Osteocyte (in vitro differentiated cells): ENCODE measurements at places on chromosomes 12 and 14.

DNA sequence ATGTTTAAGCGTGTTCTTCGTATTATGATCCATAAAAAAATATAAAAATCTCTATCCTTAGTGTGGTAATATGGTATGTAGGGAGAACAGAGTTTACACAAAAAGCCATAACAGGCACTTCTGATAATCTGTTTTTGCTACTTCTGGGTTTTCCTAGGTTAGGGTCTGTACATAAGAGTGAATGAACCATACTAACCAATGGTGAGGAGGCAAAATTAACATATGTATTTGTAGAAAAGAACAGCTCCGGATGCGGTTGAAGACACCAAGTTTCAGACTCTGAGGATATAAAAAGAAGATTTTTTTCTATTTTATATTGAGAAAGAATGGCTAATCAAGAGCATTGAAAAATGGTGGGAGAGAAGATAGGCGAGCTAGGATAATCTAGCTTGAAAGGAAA is 40.2 kb upstream of the PPP1R12A start:
- DNase-seq: no peak

GRCh38 chr12:22990501-22990900 is 365.5 kb downstream of the ETNK1 start:
- DNase-seq: no peak

DNA sequence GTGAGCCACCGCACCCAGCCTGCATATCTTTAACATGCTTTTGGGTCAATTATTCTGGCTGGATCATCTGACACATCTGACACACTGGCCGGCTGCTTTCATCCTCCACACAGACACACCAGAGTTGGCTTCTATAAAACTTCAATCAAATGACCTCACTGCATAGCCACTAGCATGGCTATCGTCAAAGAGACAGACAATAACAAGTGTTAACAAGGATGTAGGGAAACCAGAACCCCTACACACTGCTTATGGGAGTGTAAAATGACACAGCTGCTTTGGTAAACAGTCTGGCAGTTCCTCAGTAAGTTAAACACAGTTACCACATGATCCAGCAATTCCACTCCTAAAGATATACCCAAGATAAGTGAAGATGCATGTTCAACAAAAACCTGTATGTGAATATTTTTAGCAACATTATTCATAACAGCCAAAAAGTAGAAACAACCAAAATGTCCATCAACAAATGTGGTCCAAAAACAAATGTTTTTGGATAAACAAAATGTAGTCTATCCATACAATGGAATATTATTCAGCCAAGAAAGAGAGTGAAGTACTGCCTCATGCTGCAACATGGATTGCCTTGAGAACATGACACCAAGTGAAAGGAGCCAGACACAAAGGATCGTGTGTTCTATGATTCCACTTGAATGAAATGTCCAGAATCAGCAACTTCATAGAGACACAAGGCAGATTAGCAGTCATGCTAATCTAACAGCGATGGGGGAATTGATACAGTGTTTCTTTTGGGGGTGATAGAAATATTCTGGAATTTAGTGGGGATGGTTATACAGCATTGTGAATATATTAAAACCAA is 10.1 kb downstream of the KDM2B start:
- DNase-seq: no peak

GRCh38 chr14:68103853-68104252 is 284.3 kb downstream of the RAD51B start:
- no peak for DNase-seq

DNA sequence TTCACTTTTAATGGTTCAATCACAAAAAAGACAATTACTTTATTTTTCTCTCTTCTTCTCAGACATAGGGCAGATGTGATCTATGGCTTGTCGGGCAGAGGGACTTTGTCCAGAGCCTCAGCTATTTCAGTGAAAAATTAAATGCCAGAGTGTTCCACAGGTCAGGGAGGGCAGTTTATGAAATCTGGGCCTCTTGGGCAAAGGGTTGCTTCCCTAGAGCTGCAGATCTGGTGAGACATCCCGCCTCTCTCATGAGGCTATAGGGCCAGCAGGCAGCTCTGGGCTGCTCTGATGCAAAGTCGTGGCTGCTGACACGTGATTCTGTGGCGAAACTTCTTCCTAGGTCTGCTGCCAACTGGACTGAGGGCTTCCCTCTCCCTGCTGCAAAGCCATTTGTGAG is 6.0 kb downstream of the CLMN start:
- DNase-seq: no peak

DNA sequence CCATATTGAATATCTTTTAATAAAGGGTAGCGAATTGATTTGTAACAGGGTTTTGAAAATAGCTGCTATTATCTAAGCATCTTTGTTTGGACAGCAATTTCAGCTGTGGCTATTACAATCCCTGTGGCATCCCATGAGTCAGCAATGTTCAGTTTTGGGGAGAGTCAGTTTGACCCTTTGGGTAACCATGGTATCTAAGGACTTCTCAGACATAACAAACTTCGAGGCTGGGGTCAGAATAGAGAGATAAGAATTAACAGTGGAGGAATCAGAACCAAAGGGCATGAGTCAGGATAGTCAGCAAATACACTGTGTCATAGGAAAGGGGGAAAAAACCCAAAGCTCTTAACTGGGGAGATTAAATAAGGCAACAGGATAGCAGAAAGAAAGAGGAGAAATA is 11.7 kb upstream of the PTHLH start:
- no peak for DNase-seq

GRCh38 chr14:76946753-76947077 is 81.8 kb downstream of the IRF2BPL start:
- DNase-seq: no peak

- DNase-seq: no peak
These were observed 9.9 kb upstream of the WNT5B start for GRCh38 chr12:1619159-1619558.

- no peak for DNase-seq
These were observed 52.3 kb upstream of the GPHB5 start for GRCh38 chr14:63371033-63371432.

DNA sequence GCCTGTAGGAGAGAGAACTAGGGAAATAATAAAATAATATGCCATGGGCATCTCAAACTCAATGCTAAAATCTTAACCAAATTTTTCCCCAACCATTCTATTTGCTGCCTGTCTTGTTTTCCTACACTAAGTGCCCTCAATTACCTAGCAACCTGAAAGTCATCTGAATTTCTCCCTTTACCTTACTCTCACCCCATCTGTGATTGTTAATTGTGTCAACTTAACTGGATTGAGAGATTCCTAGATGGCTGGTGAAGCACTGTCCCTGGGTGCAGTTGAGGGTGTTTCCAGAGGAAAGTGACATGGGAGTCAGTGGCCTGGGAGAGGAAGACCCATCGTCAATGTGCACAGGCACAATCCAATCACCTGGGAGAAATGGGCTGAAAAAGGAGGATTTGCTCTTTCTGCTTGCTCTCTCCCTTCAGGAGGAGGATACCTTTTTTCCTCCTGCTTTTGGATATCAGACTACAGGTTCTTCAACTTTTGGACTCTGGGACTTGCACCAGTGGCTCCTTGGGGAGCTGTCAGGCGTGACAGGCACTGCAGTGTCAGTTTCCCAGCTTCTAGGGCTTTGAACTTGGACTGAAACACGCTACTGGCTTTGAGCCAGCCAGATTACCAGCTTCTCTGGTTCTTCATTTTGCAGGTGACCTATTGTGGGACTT is 100.1 kb downstream of the PPP1R12A start:
- DNase-seq: no peak

- no peak for DNase-seq
These were observed 33.7 kb downstream of the NRDE2 start for GRCh38 chr14:90297876-90298629.

GRCh38 chr12:90090929-90091651 is 382.5 kb upstream of the ATP2B1 start:
- no peak for DNase-seq

- DNase-seq: no peak
These were observed 1.4 kb downstream of the CCDC177 start for GRCh38 chr14:69573205-69573830.

DNA sequence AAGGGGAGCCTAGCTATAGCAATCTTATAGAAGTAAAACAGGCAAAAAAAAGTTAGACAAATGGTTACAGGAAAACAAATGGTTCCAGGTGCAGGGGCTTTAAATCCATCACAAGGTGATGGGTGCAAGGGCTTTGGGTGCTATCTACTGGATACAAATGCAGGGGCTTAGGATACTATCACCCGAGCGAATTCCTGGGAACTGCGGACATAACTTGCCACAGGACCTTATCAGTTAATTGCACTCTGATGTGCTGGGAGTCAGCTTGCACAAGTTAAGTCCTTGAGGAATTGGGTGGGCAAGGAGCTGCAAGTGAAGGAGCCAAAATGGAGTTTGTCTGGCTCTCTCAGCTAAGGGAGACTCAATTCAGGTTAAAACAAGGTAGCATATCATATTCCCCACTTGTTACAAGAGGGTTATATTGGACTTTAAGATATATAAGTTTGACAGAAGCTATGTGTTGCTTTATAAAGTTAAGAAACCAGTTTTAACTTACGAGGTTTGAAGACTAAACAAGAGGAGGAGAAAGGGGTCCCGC is 115.0 kb upstream of the PZP start:
- no peak for DNase-seq

- DNase-seq: no peak
These were observed 36.4 kb upstream of the ATXN2 start for GRCh38 chr12:111635524-111635923.

DNA sequence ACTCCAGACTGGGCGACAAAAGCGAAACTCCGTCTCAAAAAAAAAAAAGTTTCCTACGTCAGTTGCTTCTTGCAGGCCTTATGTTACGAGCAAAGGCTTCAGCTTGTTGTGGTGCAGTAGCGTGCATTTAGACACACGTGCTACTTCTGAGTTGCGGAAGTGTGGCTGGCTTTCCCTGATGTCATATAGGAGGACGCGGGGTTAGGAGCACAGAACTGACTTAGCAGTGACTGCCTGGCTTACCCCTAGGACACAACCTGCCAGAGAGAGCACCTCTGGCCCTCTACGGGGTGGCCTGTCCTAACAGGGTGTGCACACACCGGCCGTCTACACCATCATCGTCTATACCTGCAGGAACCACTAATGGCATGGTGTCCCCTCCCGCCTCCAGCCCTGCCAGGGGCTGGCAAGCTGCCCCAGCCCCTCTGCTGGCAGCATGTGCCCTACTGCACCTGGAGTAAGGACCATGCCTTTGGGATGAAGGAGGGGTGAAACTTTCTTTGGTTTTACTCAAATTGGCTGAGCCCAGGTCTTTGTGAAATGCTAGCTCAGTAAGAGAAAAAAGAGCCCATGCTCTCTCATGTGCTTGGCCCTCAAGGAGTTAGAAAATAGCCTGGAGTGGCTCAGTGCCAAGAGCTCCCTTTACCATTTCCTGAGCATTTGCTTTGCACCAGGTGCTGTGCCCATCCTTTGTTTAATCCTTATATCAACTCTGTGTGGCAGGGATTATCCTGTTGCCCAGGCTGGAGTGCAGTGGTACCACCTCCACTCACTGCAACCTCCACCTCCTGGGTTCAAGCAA is 1.7 kb upstream of the GPR68 start:
- DNase-seq: no peak

DNA sequence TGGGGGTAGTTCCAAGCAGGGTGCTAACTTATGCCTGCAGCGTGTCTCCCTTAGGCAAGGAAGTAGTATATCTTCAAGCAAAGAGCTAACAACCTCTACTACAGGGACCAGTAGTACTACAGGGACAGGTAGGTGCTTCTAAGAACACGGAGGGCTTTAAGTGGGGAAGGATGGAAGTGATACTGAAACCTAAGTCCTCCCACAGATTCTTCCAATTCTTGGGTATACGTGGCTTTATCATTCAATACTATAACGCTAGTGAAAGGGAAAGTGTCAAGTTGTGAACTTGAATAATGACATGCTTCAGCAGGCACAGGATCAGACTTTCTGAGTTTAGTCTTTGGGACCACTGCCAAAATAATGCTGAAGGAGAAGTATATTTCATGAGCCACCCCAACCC is 241.7 kb downstream of the CEP128 start:
- no peak for DNase-seq

GRCh38 chr14:68135566-68135965 is 316.0 kb downstream of the RAD51B start:
- DNase-seq: no peak

DNA sequence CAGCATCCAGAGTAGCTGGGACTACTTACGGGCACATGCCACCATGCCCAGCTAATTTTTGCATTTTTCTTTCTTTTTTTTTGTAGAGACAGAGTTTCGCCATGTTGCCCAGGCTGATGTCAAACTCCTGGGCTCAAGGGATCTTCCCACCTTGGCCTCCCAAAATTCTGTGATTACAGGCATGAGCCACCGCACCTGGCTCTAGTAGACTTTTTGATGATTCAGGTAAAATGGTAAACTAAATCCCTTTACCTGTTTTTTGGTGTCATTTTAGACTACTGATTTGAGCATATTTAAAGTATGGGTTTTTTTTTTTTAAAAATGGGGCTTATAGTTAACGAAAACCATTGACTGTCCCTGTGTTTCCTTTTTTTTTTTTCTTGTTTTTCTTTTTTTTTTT is 20.5 kb downstream of the RBMS2 start:
- DNase-seq: no peak

DNA sequence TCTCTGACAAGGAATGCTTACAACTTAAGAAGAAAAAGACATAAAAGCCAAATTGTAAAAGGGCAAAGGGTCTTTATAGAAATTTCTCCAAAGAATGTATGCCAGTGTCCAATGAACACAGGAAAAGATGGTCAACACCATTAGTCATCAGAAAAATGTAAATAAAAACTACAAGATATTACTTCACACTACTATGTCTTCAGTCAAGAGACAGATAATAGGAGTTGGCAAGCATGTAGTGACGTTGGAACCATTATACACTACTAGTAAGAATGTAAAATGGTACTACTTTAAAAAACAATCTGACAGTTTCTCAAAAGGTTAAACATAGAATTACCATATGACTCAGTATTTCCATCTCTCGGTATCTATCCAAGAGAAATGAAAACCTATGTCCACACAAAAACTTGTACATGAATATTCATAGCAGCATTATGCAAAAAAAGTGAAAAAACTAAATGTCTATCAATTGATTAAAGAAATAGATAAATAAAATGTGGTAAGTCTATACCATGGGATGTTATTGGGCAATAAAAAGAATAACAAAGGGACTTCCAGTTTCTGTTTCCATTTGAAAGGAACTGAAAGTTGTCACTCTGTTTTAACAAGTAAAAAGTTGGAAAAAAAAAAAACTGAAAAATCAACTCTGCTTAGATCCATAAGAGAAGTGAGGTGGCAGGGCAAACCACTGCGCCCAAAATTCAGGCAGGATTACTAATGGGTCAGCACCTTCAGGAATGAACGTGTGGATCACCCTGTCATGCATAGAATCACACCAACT is 69.8 kb downstream of the ALG10B start:
- DNase-seq: no peak

GRCh38 chr12:124097701-124098100 is 124.7 kb downstream of the ZNF664 start:
- DNase-seq: no peak

GRCh38 chr12:3326156-3326849 is 164.7 kb upstream of the PRMT8 start:
- DNase-seq: no peak

- DNase-seq: no peak
These were observed 28.4 kb upstream of the FAM181A start for GRCh38 chr14:93898731-93899130.

GRCh38 chr14:50396631-50397389 is at the start of gene CDKL1:
Gene CDKL1 (minus strand): TSS chr14:50396881. CDS start chr14:50395868, 1,013 bp downstream.
- peak; percentile 88 for DNase-seq
